Activated CD4-positive, CD25-positive, alpha-beta regulatory T cell treated with anti-CD3 and anti-CD28 coated beads, Interleukin-2, amount 50 U/mL, for 16 hours (primary cell): ENCODE measurements at places on chromosomes 16 and 17.

DNA sequence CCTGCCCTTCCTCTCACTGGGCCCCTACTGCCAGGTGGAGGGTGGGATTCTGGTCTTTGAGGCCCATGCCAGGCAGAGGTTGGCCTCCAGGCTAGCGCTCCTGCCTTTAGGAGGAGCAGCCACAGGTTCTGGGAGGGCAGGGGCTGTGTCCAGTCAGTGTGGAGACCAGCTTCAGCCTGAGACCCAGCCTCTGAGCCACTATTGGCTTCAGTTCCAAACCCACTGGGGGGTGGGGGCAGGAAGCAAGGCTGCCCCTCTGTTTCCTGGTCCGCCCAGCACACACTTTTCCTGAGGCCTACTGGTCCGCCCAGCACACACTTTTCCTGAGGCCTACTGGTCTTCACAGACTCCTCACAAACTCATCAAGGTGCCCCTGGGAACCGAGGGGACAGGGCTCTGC, 16.4 kb downstream of the SLC5A10 start:
- DNase-seq = no peak

- DNase-seq = no peak
Observed at GRCh38 chr17:78898075-78898836, 4.7 kb downstream of the CEP295NL start.

GRCh38 chr16:65476448-65476955, 354.6 kb upstream of the CDH11 start:
- no peak for DNase-seq

DNA sequence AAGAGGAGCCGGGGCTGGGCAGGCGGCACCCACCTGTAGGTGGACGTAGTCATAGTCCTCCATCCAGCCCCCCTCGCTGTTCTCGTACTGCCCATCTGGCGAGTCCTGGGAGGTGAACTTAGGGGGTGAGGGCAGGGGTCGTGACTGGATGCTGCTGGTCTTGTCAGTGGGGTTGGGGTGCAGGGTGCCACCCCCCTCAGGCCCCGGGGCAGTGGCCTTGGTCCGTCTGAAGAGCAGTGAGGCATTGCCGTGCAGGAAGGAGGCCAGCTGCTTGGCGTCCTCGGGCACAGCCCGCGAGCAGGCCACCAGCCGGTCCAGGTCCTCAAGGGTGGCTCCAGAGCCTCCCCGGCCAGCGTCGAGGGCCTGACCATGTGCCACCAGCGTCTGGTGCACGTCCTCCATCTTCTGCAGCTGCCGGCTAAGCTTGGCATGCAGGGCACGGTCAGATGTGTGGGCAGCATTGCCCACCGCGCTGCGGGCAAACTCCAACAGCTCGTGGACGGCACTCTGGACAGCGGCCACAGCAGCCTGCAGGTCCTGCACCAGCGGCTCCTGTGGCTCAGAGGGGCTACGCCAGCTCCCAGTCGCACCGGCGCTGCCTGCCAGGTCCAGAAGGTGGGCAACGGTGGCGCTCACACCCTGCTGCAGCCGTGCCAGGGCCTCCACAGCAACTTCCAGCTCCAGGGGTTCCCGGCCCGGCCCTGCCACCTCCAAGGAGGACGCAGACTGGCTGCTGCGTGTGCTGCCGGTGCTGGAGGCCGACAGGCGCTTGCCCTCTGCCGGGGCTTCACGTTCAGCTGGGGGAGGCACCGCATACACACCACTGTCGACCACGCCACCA, 16.3 kb downstream of the CTRB1 start:
- no peak for DNase-seq

DNA sequence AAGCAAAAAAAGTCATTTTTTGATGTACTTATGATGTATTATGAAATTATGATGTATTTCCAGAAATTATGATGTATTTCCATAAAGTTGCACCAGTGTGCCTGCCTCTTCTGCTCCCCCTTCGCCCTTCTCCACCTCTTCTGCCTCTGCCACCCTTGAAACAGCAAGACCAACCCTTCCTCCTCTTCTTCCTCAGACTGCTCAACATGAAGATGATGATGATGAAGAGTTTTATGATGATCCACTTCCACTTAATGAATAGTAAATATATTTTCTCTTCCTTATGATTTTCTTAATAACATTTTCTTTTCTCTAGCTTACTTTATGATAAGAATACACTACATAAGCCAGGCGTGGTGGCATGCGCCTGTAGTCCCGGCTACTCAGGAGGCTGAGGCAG, 7.4 kb upstream of the ZNF785 start:
- DNase-seq = no peak

DNA sequence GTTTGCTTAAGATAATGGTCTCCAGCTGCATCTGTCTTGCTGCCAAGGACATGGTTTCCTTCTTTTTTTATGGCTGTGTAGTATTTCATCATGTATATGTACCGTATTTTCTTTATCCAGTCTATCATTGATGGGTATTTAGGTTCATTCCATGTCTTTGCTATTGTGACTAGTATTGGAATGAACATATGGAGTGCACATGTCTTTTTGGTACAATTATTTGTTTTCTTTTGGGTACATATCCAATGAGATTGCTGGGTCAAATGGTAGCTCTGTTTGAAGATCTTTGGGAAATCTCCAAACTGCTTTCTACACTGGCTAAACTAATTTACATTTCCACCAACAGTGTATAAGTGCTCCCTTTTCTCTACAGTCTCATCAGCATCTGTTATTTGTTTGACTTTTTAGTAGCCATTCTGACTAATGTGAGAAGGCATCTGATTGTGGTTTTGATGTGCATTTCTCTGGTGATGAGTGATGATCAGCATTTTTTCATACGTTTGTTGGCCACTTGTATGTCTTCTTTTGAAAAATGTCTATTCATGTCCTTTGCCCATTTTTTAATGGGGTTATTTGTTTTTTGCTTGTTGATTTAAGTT, 66.2 kb downstream of the TNFRSF13B start:
- DNase-seq = no peak

- no peak for DNase-seq
Observed at GRCh38 chr16:9159839-9160550, 68.6 kb downstream of the HAPSTR1 start.

- DNase-seq = no peak
Observed at GRCh38 chr17:44359006-44359405, 4.6 kb downstream of the FAM171A2 start.

DNA sequence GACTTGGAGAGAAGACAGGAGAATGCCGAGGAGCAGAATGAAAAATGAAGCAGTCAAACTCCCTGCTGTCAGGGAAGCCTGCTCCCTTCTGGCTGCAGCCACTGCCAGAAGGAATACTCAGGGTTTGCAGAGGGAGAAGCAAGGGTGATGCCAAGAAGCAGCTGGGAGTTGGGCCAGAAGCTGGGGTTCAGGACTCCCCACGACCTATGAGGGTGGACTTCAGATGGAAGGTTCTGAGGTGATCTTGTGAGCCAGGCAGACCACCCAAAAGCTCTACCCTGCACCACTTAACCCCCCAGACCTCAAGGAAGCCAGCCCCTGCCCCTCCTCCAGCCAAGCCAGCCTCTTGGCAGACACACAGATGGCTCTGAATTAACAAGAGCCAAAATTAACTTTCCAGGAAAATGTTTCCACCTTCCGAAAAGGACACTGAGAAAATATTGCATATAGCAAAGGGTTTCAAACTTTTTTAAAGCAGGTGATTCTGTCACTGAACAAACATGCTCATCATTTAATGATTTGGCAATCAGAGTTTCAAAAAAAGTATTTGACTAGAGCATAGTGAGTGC, 126.0 kb upstream of the ERCC4 start:
- DNase-seq = no peak

DNA sequence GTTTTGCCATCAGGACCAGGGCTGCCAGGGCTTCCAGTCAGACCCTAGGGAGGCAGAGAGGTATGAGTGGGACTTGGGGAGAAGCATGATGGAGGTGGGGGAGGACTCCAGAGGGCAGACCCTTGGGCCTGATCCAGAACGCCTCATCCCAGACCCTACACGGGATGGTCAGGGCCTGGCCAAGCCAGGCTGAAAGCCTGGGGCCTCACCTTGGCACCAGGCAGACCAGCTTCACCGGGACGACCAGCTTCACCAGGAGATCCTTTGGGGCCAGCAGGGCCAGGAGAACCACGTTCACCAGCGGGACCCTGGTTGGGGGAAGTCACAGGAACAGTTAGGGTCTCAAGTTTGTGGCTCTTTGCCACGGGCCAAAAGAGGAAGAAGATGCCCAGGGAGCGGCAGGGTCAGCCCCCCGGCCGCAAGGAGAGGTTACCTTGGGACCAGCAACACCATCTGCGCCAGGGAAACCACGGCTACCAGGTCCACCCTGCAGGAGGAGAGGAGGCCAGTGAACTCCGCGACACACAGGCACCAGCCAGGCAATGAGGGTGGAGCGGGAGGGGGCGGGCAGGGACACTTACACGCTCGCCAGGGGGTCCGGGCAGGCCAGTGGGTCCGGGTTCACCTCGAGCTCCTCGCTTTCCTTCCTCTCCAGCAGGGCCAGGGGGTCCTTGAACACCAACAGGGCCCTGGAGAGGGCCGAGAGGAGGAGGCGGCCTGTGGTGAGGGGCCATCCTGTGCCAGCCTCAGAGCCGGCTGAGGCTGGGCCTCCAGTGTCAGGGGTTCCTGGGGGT, 7.1 kb downstream of the COL1A1 start:
- no peak for DNase-seq

- no peak for DNase-seq
Observed at GRCh38 chr17:16432017-16432416, 16.6 kb downstream of the TRPV2 start.
